SK-N-MC (cell line): ENCODE measurements at places on chromosomes 13 and 19.

DNA sequence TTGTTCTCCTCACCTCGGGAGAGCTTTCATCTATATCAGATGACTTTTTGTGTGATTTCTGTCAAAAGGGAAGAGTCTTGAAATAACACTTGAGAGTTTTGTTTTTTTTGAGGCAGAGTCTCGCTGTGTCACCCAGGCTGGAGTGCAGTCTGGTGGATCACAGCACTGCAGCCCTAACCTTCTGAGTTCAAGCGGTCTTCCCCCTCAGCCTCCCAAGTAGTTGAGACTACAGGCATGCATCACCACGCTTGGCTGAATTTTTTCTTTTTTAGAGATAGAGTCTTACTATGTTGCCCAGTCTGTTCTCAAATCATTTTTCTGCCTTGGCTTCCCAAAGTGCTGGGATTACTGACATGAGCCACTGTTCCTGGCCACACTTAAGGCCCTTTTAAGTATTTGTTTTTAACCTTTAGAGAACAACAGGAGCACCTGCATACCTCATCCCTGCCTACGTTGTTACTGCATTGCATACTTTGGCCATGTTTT, 11.4 kb downstream of the NDFIP2 start:
- DNase-seq = no peak

GRCh38 chr19:50906217-50906616, 5.0 kb downstream of the KLK4 start:
- DNase-seq = no peak

GRCh38 chr13:98994896-98995295, 17.0 kb upstream of the DOCK9 start:
- DNase-seq = no peak

GRCh38 chr19:17220207-17220758, 5.1 kb downstream of the USE1 start:
- no peak for DNase-seq

- DNase-seq = no peak
These were observed 167.1 kb downstream of the PCDH9 start for GRCh38 chr13:67063036-67063435.

- no peak for DNase-seq
These were observed 186.9 kb upstream of the STARD13 start for GRCh38 chr13:33472446-33472845.

- DNase-seq = no peak
These were observed 65.0 kb upstream of the TRPC4 start for GRCh38 chr13:37934339-37935191.

DNA sequence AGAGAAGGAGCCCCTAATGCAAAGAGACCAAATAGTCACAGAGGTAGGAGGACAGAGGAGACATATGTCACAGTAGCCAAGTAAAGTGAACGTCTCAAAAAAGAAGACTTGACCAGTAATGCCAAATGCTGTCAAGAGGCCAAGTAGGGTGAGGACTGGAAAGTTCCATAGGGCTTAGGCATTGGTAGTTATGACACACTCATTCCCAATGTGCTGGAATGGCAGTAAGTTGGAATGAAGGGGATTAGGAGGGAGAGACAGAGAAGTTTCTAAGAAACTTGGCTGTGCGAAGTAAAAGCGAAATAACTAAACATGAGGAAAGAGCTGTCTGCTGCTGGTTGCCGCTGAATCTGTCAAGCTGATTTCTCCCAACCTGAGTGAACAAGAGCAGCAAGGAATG, 14.9 kb upstream of the FRY start:
- no peak for DNase-seq

GRCh38 chr19:45419396-45419795, 4.3 kb downstream of the ERCC1 start:
- no peak for DNase-seq

GRCh38 chr19:50669302-50670101, 20.3 kb downstream of the C19orf81 start:
- no peak for DNase-seq
